Right renal pelvis (tissue), 4 donors: ENCODE measurements at places on chromosomes 11 and 22.

- no peak for DNase-seq
These were observed 21.9 kb downstream of the IGSF9B start for GRCh38 chr11:133934599-133935550.

- no peak for DNase-seq
These were observed 66.8 kb downstream of the THAP12 start for GRCh38 chr11:76313913-76314740.

- DNase-seq = no peak
These were observed 16.1 kb upstream of the TPP1 start for GRCh38 chr11:6635082-6635932.

DNA sequence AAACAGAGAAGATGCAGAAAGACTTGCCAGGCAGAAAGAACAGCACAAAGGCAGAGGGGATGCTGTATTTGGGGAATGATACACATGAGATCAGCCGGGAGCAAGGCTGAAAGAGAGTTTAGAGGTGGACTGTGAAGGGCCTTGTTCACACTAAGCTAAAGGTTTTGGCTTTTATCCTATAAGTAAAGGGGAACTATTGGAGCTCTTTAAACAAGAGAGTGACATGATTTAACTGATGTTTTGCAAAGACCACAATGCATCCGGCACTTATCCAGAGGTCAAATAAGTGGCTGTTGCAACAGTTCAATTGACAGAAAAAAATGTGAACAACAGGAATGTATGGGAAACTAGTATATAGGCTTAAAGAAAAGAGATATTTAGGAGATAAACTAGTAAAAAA, 64.7 kb upstream of the RRAS2 start:
- DNase-seq = no peak

- DNase-seq = no peak
These were observed 18.4 kb upstream of the SMTN start for GRCh38 chr22:31062566-31063230.

GRCh38 chr22:24725736-24726135, 48.8 kb downstream of the PIWIL3 start:
- no peak for DNase-seq

DNA sequence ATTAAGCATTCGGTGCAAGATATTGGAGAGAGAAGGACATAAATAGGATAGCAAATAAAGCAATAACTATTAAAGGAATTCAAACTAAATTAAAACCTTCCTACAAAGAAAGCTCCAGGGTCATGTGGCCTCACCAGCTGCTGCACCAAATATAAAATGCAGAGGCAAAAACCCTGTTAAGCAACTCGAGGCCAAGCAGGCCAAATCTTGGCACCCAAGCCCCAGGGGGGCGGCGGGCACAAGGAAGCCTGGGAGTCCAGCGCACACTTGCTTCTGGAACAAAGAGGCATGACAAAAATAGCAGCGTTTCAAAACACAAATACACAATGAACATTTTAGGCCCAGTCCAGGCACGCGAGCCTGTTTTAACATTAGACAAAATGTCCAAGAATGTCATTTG, 20.8 kb downstream of the KRTAP5-6 start:
- no peak for DNase-seq

DNA sequence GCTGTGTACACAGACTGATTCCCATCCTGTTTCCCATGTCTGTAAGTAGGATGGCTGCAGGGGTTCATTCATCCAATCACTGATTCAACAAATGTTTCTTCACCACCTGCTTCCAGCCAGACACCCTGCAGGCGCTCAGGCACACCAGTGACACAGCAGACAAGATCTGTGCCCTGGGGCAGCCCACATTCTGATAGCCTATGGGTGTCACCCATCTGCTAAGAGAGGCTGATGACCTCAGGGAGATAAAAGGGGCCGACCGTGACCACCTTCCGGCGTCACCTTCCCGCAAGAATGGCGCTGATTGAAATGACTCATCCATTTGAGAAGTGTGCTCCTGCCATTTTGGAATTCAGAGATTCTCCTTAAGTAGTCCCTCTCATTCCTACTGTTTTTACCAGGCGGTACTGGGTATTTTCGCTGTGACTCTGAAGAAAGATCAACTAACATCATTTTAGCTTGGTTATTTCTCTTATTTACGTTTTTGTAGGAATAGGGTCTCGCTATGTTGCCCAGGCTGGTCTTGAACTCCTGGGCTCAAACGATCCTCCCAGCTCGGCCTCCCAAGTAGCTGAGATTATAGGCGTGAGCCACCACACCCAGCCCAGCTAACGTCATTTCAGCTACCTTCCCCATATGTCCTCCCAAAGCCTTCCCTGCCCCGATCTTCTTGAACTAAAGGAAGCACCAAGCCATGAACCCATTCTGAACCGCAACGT, 73.2 kb upstream of the BID start:
- DNase-seq = no peak

DNA sequence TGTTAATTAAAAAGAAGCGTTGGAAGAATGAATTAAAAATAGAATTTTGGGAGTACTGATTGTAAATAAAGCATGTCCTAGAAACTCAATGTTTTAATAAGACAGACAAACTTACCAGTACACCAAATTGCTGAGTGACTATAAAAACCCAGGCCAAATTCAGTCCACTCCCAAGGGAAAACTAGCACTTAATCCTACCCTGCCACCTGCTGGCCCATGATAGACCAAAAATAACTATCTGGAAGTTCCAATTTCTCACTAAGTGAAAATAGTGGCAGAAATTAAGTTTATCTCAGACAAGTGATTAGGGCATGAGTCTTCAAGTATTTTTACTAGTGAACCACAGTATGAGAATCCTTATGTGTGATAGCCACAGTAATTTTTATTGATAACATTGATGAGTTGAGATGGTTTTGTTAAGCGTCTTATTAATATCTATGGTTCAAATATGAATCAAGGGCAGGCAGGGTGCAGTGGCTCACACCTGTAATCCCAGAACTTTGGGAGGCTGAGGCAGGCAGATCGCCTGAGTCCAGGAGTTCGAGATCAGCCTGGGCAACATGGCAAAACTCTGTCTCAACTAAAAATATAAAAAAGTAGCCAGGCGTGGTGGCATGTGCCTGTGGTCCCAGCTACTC, 9.8 kb upstream of the DDX10 start:
- no peak for DNase-seq

- no peak for DNase-seq
These were observed 6.4 kb downstream of the TP53I11 start for GRCh38 chr11:44944181-44944852.

GRCh38 chr11:65442842-65443331, 20.3 kb downstream of the NEAT1 start:
- no peak for DNase-seq
